WTC11 (cell line): ENCODE measurements at places on chromosomes 11 and 22. TPM values are rescaled to one million over a fixed set of nuclear protein-coding genes. Genes with fewer than 3 reads are reported as not detected.

DNA sequence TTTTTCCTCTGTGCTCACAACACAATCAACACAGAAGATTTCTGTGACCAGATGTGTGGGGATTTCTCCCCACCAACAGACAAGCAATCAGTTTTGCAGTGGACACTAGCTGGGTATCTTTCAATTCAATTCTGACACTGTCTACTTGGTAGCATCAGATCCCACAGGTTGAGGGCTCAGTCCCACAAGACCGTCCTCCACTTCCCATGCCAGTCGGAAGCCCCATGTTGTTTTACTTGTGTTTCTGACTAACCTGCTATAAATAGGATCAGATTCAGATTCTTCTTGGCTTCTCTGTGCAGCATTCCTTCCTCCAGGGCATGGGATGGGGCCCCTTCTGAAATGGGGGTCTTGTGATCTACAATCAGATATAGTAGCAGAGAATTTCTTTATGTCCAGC, 19.6 kb downstream of the ACER3 start:
- no peaks in the 10 kb centered on the region for H3K27me3 ChIP-seq
- H3K4me1 ChIP-seq, result peaks cover 6% of the 10 kb centered on the region
- DNase-seq, result no peak
- no peaks in the 10 kb centered on the region for H3K36me3 ChIP-seq
- no peak overlapping the region for H3K4me3 ChIP-seq
- no peak overlapping the region for H3K27ac ChIP-seq

GRCh38 chr11:32391956-32392553, 43.3 kb downstream of the WT1 start:
- no peak for DNase-seq
- H3K27ac ChIP-seq, result no peak overlapping the region
- H3K4me1 ChIP-seq, result peaks cover 6% of the 10 kb centered on the region
- no peaks in the 10 kb centered on the region; the same call in 1 of the 2 replicates for H3K27me3 ChIP-seq
- H3K36me3 ChIP-seq, result no peaks in the 10 kb centered on the region
- no peak overlapping the region for H3K4me3 ChIP-seq

DNA sequence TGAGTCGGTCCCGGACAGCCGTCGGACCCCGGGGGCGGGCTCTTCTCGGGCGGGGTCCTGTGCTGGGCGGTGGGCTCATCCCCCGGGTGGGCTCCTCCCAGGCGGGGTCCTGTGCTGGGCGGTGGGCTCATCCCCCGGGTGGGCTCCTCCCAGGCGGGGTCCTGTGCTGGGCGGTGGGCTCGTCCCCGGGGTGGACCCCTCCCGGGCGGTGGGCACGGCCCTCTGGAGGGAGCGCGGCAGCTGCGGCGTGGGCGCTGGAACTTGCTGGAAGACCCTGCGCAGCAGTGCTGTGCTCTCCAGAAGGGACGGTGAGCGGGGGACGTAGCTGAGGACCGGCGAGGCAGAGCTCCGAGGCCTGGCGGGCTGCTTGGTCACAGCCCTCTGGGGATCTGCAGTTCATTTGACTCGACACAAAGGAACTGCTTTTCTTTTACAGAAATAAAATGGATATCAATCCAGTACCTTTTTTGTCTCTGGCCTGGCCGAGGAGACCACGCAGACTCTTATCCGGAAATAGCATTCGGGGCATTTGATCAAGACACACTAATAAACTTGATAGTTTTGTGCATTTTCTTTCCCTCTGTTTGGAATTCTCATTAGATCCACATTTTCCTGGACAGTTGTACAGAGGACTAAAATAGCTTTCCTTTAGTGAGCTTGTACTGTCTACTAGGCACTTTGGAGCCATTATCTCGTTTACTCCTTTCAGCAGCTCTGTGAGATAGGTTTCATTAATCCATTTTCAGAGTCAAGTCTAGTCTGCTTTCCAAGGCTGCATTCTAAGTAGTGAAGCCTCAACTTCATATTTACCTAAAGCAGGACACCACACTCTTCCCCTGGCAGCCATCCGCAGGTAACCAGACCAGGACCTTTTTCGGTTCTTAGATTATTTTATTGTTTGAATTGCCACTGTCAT, 812 bp downstream of the JAM3 start:
- no peaks in the 10 kb centered on the region for H3K36me3 ChIP-seq
- no peak overlapping the region for H3K27ac ChIP-seq
- H3K4me1 ChIP-seq, result peaks cover 51% of the 10 kb centered on the region
- H3K4me3 ChIP-seq, result peak overlapping the region; percentile 66
- peak; percentile 52 for DNase-seq

Gene TSPAN18
- 35.2 to 44.7 TPM (median 37.6 TPM) in 3 replicates for total RNA-seq

DNA sequence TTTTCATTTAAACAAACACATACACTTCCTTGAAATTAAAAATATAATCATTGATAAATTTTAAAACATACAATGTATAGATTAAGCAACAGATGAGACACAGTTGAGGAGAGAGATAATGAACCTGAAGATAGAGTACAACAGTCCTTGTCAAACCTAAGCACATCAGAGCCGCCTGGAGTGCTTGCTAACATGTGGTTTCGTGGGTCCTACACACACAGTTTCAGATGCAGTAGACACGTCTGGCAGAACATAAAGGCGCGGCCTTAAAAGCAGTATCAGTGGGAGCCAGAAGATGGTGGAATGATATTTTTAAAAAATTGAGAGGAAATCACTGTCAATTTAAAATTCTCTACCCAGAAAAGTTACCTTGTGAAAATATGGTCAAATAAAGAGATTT, 134.4 kb downstream of the MPPED1 start:
- H3K4me3 ChIP-seq, result no peak overlapping the region
- H3K4me1 ChIP-seq, result peaks cover 18% of the 10 kb centered on the region
- no peaks in the 10 kb centered on the region for H3K36me3 ChIP-seq
- no peak overlapping the region for H3K27ac ChIP-seq
- no peak for DNase-seq

Gene PRRG4
- 0.87 to 1.1 TPM (median 1.1 TPM) in 3 replicates for total RNA-seq

- H3K27me3 ChIP-seq, result no peaks in the 10 kb centered on the region
- no peak for DNase-seq
- no peak overlapping the region for H3K4me3 ChIP-seq
- H3K4me1 ChIP-seq, result no peaks in the 10 kb centered on the region
- H3K36me3 ChIP-seq, result peaks cover 63% of the 10 kb centered on the region
- H3K27ac ChIP-seq, result no peak overlapping the region
Measured at GRCh38 chr22:30584441-30584840, 7.3 kb downstream of the PES1 start.

GRCh38 chr11:1102221-1102971, 27.7 kb downstream of the MUC2 start:
- no peak for DNase-seq
- H3K27me3 ChIP-seq, result no peaks in the 10 kb centered on the region; the same call in 1 of the 2 replicates
- no peak overlapping the region for H3K4me3 ChIP-seq
- no peaks in the 10 kb centered on the region for H3K4me1 ChIP-seq
- H3K36me3 ChIP-seq, result peaks cover 4% of the 10 kb centered on the region; the same call in 1 of the 2 replicates
- H3K27ac ChIP-seq, result no peak overlapping the region

- no peak overlapping the region for H3K27ac ChIP-seq
- H3K36me3 ChIP-seq, result peaks cover 18% of the 10 kb centered on the region
- peaks cover 4% of the 10 kb centered on the region; the same call in 1 of the 2 replicates for H3K27me3 ChIP-seq
- no peak for DNase-seq
- H3K4me3 ChIP-seq, result no peak overlapping the region
Measured at GRCh38 chr11:59138643-59139042, 4.0 kb upstream of the FAM111A start.

DNA sequence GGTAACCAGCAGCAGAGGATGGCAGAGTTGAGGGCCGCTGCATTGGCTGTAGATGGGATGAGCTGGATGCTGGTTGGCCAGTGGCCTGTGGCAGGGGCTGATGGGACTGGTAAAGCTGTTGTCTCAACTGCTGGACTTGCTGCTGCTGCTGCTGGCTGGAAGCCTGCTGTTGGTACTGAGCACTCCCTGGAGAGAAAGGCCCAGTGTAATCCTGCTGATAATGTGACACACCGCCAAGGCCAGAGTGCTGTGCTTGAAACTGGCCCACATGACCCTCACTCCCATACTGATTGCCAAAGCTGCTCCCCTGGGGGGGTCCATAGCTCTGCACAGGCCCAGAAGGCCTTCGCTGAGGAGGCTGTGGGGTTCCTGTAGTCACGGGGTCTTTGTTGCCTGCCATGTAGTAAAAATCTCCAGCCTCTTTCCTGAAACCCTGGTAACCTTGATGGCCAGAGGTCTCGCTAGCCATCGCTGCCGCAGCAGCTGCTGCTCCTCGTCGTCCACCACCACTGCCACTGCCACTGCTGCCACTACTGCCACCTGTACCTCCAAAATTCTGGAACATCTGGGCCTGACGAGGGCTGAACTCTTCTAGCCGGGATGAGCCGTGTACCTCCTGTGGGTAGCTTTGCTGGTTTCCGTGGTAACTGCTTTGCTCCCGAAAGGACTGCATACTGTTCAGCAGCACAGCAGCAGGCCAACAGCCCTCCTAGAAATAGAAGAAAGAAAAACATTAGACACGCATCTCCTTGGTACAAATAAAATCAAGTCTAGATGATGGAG, 55.6 kb downstream of the TCF20 start:
- H3K4me3 ChIP-seq, result no peak overlapping the region
- peaks cover 34% of the 10 kb centered on the region for H3K4me1 ChIP-seq
- H3K27ac ChIP-seq, result peak overlapping the region; percentile 33; the same call in 1 of the 2 replicates
- H3K36me3 ChIP-seq, result peaks cover 51% of the 10 kb centered on the region
- no peaks in the 10 kb centered on the region for H3K27me3 ChIP-seq

- no peak overlapping the region for H3K4me3 ChIP-seq
- 0 out of 2 replicates have a peak overlapping the region, but pooled peaks have one; percentile 5 for H3K27ac ChIP-seq
- DNase-seq, result no peak
Measured at GRCh38 chr11:8035200-8035855, 45.7 kb upstream of the TUB start.

- H3K36me3 ChIP-seq, result no peaks in the 10 kb centered on the region
- H3K4me3 ChIP-seq, result no peak overlapping the region
- peaks cover 15% of the 10 kb centered on the region for H3K4me1 ChIP-seq
- H3K27ac ChIP-seq, result no peak overlapping the region
- DNase-seq, result peak; percentile 13
Measured at GRCh38 chr11:122604621-122605020, 50.9 kb upstream of the UBASH3B start.

Gene TBX10
- 0.21 TPM in 1 of 3 replicates, not detected in the others for total RNA-seq

Gene LRRC55
- total RNA-seq, result 0.46 to 0.79 TPM (median 0.71 TPM) in 3 replicates
